NCI-H526 treated with DMSO at 0.1 percent for 48 hours (cell line): ENCODE measurements at places on chromosomes 5 and 9.

- no peak for DNase-seq
Measured at GRCh38 chr9:115997923-115998322, 155.7 kb upstream of the PAPPA start.

- DNase-seq = no peak
Measured at GRCh38 chr5:71697967-71698366, 21.1 kb upstream of the CARTPT start.

- DNase-seq = no peak
Measured at GRCh38 chr5:56321236-56321881, 88.2 kb upstream of the ANKRD55 start.

DNA sequence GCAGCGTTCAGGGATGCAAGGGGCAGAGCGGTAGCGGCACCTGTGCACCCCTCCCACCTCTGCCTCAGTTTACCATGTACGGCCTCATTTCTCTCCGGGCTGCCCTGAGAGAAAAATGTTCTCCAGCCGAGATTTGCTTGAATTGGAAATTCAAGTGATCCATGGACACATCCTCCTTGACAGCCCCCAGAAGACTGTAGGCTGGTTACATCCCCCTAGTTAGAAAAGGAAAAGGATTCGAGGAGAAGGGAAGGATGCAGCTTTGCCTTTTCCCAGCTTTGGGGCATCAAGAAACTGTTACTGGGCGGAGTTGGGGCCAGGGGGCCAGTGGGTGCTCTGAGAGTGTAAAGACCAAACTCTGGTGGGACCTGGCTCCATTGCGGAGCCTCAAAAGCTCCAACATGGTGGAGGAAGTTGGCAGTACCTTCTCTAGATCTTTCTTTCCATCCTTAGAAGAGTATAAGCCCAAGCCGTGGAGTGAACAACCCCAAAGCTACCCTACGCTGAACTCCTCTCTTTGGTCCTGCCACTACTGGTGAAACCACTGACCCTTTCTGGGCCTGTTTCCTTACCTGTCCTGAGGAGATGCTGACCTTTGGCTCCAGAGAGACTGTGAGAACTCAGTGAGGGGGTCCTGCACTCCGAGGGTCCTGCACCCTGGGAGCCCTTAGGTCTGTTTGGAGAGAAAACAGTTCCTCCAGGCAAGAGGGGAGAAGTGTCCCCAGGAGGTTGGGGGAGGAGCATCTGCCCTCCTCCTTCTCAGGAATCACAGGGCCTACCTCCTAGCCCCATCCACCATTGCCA lies 1.0 kb upstream of the BARX1 start:
- DNase-seq = no peak

GRCh38 chr9:131318231-131319085 lies 28.9 kb downstream of the PLPP7 start:
- no peak for DNase-seq

DNA sequence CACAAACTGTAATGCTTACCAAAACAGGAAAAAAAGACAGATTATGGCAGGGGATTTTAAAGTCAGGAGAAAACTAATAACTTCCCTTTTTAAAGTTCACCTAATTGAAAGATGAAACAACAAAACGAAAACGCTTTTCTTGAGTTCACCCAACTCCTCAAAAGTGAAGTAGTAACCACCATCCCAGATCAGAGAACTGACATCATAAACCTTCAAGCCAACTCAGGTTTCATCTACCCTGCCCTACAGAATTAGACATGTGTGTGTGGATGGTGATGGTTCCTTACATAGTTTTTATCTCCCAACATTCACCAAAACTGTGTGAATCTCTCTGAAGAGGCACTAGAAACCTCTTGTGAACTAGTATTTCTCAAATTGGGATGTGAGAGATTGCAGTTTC lies 195.2 kb upstream of the PTGER4 start:
- no peak for DNase-seq

- no peak for DNase-seq
Measured at GRCh38 chr9:80040457-80040856, 468.7 kb downstream of the TLE4 start.

DNA sequence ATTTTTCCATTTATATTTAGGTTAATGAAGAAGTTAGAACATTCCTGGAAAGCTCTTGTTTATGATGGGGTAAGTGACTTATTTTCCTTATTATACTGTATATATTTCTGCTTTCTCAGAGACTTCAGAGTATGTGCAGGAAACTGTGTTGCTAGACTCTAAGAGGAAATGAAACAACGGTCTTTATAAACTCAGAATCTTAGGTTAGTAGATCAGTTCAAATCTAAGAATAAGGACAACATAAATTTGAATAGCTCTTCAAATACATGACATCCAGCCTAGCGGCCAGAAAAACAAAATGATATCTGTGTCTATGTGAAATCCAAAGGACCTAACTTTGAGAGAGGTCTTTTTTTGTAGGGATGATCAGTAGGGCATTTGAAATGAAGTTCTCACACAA lies 94.3 kb downstream of the PRKACG start:
- DNase-seq = no peak

DNA sequence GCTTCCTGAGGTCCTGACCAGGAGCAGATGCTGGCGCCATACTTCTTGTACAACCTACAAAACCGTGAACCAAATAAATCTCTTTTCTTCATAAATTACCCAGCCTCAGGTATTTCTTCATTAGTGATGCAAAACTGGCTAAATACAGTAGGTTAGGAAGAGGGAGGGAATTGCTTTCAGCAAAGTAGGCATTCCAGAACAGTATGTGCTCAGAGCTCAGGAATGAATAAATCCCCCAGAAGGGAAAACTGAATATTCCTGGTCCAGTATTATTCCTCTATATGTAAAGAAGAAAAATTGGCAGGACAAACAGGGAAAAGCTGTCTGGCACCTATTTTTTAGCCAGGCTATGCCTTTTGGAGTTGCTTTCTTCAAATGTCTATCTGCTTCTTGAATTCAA lies 577.1 kb downstream of the PSAT1 start:
- DNase-seq = no peak

DNA sequence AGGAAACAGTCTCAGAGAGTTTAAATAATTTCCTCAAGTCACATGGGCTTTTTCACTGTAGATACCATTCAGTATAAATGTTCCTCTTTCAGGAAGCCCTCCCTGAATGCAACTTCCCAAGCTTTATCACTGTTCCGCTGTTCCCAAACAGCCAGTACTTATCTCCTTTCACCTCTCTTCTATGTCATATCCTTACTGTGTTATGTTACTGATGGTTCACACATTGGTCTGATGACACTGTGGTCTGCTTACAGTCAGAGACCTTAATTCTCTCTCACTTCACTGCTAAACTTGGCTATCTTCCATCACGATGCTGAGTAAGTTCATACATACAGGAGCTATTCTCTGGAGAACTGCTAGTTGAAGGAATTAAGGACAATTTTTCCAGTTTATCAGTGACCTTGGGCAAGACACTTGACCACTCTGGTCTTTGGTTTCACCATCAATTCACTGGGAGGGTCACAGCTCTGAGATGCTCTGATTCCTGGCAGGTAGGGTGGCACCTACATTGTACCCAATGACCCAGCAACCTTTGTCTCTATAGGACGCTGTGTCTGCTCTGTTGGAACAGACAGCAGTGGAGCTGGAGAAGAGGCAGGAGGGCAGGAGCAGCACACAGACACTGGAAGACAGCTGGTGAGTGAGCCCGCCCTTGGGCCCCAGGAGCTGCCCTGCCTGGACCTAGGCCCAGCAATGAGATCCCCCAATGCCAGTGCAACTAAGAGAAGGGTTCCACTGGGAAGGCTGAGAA lies 42.1 kb upstream of the RARS1 start:
- no peak for DNase-seq

DNA sequence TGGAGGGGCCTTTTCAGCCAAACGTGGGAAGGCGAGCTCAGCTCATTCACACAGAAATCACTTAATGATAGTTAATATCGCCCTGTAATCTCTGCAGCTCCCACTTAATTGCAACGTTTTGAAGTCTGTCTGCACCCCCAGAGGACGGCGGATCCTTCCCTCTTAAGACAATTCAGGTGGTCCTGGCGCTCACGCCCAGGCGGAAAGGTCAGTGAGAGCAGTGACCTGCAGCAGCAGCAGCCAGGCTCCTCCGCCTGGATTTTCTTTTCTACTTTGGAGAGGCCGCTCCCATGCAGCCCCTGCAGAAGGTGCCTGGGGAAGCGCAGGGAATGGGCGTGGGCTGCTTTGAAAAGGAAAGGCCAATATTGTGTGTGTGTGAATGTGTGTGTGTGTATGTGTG lies 400.9 kb upstream of the IRX1 start:
- DNase-seq = no peak

DNA sequence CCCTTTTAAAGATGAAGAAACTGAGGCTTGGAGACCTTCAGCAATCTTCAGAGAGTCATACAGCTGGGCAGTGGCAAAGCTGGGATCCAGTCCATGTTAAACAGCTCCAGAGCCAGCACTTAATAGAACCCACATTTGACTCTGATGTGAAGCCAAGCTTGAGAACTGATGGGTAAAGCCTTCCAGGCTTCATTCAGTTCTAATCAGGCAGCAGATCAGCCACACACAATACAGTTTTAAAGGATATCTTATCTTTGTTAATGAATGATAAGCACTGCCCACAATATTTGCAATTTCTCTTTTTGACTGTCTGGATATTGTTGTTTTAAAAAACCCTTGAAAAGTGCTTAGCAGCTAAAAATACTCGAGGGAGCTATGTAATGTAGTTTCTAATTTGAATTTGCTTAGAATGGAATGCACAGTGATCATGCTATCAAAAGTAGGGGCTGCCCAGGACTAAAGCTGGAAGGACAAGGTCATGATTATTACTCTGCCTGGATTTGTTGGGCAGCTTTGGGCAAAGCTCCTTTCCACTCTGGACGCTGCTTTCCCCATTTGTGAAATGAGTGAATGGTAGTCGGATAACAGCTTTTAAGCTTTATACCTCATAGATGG lies 31.3 kb upstream of the HTR4 start:
- no peak for DNase-seq

- no peak for DNase-seq
Measured at GRCh38 chr5:144549580-144549979, 378.9 kb downstream of the KCTD16 start.

- no peak for DNase-seq
Measured at GRCh38 chr5:1226231-1226630, 1.1 kb downstream of the SLC6A18 start.

DNA sequence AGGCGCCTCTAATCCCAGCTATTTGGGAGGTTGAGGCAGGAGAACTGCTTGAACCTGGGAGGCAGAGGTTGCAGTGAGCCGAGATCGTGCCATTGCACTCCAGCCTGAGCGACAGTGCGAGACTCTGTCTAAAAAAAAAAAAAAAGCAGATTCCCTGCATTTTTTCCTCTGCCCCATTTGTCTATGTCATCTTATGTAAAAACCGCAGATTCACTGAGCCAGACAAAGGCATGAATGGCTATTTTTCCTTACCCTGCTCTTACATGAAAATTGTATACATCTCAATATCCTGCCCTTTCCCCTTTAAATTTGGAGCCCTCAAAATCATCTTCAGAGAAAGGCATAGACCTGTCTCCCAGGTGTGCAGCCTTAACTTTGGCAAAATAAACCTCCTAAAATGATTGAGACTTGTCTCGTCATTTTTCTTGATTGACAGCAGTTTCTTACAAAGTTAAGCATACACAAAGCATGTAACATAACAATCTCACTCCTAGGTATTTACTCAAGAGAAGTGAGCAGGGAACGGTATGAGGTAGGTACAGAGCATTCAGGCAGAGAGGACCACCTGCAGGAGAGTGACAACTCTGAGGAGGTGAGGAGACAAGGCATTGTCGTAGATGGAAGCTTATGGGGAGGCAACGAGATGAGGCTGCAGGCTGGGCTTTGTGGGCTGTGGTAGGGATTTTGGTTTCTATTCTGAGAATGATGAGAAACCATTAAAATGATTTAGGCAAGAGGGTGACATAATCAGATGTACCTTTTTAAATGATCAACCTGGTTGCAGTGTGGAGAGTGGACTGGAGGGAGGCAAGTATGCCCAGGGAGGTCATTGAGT lies 65.7 kb upstream of the IL6ST start:
- DNase-seq = no peak

- DNase-seq = no peak
Measured at GRCh38 chr5:9173281-9174048, 372.4 kb downstream of the SEMA5A start.

GRCh38 chr5:145979270-145980223 lies 43.2 kb downstream of the SH3RF2 start:
- no peak for DNase-seq

GRCh38 chr5:148799737-148800527 lies 26.5 kb upstream of the ADRB2 start:
- no peak for DNase-seq

- DNase-seq = no peak
Measured at GRCh38 chr9:14097215-14097614, 216.7 kb downstream of the NFIB start.

DNA sequence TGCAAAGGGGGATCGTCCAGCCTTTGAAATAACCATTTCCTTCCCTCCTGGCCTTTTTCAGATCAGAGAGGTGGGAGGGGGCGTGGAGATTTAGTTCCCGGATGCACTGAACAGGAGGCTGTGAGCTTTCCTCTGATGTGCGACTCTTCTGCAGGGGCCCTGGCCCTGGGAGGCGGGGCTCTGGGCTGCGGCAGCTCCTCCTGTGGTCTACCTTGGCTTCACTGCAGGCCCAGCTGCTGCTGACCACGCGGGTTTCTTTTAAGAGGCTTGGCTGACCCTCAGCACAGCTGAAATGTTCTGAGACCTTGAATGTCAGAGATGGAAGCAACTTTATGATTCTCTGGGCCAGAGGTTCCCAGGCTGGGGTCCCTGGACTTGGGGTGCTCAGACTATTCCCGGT lies 27.0 kb upstream of the COL15A1 start:
- DNase-seq = no peak

DNA sequence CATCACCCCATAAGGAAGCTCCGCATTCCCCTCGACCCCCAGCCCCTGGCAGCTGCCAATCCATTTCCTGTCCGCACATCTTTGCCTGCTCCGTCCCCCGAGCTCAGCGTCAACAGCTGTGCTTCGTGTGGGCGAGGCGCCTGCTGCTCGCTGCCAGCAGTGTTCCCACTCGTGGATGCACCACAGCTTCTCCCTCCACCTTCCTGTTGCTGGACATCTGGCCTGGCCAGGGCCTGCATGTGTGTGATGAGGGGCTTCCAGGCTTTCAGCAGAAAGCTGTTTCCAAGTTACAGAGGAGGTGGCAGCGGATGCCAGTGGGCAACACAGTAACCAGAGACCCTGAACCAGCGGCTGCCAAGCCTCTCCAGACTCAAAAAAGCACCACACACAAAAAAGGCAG lies 86.0 kb downstream of the PRRT1B start:
- no peak for DNase-seq

DNA sequence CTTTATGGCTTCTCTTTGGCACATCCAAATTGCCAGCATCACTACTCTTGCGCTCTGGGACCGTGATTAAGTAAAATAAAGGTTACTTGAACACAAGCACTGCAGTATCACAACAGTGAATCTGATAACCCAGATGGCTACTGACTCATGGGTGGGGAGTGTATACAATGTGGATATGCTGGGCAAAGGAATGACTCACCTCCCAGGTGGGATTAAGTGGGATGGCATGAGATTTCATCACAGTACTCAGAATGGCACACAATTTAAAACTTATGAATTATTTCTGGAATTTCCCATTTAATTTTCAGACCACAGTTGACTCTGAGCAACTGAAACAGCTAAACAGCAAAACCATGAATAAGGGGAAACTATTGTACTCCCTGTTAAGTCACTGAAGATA lies 4.3 kb downstream of the GFM2 start:
- no peak for DNase-seq
